ENCODE measurements at places on chromosomes 2 and 18.

DNA sequence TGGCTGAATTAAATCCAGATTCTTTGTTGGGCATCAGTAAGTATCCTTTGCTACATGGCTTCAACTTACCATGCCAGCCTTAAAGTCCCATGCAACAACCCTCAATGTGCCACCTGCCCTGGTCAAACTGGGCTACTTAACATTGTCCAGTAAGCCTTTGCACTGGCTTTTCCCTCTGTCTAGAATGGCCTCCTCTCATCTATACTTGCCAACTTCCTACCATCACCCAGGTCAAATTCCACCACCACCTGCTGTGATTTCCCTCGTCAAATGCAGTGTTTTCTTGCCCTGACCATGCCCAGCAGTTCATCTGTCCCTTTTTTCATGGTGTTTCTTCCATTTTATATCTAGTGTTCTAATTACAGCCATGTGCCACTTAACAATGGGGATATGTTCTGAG, 5.7 kb downstream of the KLHL23 start:
- no peak for DNase-seq

DNA sequence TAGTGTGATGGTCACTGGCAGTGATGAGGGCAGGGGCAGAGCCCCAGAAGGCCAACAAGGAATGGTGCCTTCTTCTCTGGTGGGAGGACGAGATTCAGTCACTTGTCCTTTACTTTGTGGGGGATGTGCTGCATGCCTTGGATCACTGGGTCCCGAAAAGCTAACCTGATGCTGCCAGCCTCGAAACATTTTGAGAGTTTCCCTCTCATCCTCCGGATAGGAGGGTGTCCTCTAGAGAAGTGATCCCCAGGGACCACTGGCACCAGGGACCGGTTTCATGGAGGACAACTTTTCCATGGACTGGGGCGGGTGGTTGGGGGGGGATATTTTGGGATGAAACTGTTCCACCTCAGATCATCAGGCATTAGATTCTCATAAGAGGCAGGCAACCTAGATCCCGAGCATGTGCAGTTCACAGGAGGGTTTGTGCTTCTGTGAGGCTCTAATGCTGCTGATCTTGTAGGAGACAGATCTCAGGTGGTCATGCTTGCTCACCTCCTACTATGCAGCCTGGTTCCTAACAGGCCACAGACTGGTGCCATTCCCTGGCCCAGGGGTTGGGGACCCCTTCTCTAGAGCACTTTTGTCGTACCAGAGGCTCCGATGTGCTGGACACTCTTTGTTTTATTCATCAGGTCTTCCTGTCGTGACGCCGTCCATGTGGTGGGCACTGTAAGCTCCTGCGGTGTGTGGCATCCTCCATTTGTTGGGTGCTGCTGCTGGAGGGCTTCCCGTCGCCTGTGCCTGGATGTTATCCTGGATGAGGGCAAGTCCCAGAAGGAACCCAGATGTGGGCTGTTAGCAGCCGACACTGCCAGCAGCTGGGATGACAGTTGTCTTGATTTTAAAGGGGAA, 68.5 kb upstream of the HDAC4 start:
- no peak for DNase-seq

DNA sequence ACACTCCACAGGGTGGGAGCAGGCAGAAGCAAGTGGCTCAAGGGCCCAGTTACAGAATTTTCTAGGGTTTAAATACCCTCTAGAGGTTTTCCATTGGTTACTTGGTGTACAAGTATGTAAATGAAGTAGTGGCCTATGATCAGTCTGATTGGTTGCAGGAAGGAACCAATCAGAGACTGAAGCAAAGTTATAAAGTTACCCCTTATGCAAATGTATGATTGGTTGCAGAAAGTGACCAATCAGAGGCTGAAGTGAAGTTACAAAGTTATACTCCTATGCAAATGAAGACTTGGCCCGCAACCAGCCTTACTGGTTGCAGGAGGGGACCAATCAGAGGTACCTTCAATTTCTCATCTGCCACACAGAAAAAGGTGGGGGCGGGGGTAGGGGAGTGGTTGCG, 154.6 kb downstream of the INO80D start:
- no peak for DNase-seq

DNA sequence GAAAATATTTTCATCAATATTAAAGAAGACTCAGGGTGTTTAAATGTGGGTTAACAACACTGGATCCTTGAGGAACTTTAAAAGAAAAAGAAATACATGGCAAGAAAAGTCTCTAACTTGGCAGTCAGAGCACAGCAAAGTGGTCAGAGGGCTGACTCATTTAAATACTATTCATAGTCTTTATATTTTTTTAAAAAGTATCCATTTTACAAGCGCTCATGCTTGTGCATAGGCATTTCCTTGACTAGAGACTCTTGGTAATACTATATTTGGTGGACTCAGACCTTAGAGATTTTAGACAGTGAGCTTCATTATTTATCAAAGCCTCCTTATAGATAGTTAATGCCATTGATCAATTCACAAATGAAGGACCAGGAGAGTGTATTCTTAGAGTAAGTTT, 110.2 kb downstream of the ABCA12 start:
- no peak for DNase-seq

DNA sequence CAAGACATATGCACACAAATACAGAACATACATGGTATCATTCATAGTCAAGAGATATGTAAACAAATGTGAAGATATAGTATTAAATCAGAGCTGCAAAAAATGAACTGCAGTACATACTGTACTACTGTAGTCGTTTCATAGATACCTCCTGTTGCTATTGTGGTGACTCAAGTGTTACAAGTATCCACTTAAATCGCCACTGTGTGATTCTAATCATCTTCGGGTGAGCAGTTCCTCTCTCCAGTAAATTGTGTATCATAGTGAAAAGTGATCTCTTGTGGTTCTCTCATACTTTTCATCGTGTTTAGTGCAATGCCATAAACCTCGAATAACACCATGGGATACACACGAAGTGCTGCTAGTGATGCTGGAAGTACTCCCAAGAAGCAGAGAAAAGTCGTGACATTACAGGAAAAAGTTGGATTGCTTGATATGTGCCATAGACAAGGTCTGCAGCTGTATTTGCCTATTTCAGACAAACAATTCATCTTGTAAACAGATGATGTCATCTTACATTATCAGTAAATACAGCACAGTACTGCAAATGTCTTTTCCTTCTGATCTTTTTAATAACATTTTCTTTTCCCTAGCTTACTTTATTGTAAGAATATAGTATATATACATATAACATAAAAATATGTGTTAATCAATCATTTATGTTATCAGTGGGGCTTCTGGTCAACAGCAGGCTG, 222.2 kb downstream of the BCL11A start:
- DNase-seq = no peak

DNA sequence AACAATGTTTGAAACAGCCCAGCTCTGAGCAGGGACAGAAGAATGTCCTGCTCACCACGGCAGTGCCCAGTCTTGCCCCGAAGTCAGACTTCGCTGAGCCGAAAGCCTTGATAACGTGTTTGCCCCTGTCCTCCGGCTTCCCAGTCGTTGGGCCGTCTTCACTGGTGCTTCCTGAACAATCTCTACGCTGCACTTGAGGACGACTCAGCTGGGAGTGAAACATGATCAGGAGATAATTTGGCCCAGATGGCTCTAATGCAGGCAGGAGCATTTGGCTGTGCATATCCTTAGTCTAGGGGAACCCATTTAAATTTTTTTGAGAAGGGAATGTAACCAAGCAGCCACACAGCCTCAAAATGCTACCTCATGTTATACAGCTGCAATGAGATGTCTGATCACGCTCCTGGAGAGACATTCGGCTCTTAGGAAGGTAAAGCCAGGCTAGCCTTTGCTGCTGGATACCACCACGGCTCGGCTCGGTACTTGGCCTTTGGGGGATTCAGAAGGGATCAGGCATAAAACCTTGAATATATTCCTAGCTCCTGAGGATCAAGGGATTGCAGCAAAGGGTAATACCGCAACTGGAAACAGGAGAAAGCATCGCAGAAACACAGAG, 43.6 kb downstream of the FECH start:
- DNase-seq = no peak

DNA sequence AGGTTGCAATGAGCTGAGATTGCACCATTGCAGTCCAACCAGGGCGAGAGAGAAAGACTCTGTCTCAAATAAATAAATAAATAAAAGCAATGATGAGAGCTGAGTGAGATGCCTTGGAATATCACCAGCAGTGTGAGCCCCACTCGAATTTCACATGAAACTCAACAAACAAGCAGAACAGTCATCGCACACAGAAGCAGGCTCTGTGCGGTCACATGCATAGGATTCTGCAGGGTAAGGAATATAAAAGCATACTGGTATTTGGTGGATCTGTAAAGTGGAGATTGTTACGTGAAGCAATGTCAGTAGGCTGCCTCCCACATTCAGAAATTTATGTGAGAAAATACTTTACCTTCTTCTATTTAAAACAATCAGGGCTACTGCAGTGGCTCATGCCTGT, 18.0 kb upstream of the AP1S3 start:
- DNase-seq = no peak

DNA sequence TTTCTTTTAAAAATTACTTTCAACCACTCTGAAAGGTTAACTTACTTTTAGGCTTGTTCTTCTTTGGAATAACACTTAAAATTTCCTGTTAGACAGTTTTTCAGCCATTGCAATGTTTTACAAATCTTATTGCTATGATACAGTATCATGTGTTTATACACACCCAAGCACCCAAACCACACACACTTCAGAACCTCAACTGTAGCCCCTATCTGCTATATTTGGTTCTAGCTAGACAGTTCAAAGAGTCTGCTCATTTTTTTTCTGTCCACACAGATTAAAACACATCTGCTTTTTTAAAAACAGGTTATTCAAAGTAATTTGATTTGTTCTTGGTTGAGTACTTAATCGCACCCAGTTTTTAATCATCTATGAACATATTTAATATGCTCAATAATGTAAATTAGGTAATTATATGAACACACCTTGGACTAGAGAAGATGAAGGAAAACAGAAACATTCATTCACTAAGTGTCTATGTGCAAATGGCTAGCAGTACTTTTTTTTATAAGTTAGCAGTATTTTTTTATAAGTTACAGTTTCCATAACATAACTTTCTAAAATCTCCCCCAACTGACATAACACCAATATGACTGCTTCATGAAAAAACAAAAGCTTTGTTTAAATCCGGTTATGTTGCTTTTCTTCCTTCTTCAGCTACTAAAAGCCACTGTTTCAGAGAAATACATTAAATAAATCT, 17.6 kb downstream of the FBXO11 start:
- DNase-seq = no peak

DNA sequence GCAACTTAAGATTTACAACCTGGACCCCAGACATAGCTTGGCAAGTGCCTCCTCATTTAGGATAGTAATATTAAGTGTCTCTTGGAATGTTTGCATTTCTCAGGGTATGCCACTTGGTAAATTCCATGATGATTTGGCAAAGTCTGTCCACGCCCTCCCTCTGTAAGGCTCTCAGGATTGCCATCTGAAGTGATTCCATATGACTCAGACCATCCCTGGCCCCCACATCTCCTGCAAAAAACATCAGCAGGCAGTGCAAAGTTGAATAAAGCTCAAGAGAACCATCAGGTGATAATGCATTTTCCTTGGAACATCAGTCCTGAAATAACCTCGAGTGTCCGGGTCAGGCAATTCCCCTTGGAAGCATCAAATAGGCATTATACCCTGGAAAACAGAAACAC, 27.1 kb upstream of the PIEZO2 start:
- no peak for DNase-seq

- no peak for DNase-seq
Measured at GRCh38 chr2:37794717-37795116, 123.3 kb upstream of the CDC42EP3 start.

DNA sequence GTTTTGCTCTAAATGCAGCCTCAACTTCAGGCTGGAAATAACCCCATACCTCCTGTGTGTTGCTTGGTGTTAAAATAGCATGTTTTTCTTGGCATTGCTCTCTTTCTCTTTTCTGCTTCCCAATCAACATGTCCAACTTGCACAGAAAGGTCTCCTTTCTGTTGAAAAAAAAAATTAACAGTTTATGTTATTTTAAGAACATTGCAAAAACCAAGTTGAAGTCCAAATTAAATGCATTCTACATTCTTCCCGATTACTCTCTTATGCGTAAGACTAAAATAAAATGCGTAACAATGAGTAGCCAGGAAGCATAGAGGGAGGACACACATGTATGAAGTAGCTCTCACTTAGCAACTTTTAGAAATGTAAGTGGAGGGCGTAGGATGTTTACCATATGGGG, 1406.1 kb upstream of the NXPH2 start:
- DNase-seq = no peak

DNA sequence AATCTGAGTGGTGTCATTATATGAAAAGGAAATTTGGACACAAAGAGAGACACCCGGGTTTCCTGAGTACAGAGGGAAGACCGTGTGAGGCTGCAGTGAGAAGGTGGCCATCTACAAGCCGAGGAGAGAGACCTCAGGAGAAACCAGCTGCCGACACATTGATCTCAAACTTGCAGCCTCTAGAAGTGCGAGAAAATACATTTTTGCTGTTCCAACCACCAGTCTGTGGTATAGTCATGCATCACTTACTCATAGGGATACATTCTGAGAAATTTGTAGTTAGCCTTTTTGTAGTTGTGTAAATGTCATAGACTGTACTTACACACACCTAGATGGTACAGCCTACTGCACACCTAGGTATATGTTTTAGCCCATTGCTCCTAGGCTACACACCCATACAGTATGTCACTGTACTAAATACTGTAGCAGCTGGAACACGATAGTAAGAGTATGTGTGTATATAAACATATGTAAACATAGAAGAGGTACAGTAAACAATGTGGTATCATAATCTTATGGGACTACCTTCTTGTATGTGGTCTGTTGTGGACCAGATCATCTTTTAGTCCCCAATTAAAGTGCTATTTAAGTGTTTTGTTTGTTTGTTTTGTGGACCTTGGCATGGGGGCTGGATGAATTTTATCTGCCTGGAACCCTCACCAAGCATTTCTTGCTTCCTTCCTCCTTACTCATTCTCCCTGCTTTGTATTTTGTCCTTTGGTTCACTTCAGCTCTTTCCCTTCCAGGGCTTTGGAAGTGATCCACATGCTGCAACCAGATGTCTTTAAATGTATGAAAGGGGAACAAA, 38.3 kb upstream of the SESTD1 start:
- DNase-seq = no peak

Measured in activated naive CD4-positive, alpha-beta T cell (primary cell).